ENCODE measurements at places on chromosomes 7 and 10.

DNA sequence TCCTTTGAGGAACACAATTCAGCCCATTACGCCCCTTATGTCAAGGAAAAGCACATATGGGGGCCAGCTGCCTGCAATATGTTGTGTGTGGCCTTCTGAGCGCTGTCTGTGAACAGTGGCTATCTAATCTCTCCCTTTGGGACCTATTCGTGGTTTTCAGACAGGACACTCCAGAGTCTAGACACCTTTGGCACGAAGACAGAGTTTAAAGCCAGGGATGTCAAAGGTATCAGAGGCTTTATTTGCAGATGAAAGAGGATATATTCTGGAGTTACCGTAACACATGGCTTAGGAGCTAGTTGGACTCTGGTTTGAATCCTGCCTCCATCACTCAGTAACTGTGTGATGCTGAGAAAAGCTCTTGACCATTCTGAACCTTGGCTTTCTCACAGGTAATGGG, 14.8 kb upstream of the EEPD1 start:
- DNase-seq = no peak

DNA sequence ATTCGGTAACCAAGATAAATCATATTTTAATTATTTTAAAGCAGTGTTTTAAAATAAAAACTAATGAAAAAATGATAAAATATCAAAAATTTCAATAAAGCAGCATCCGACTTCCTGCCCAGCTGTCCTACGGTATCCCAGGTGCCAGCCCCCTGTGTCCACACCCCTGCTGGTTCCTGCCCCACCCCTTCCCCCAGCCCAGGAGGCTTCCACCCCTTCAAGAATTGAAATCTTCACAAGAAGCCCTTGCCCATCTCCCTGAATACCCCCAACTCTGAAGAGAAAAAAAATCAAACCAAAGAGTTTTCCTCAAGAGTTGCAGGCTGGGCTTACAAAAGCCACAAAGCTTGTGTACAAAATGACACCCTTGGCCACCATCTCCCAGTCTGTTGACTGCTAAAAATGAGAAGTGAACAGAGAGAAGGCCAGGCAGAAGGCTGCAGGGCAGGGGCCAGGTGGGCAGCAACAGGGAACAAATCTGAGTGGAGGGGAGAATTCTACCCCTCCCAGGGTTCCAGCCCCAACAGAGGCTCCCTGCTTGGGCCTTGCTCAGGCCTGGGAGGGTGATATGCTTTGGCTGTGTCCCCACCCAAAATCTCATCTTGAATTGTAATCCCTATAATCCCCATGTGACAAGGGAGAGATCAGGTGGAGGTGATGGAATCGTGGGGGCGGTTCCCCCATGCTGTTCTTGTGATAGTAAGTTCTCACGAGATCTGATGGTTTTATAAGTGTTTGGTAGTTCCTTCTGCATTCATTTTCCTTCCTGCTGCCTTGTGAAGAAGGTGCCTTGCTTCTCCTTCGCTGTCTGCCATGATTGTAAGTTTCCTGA, 14.5 kb downstream of the GPRIN2 start:
- no peak for DNase-seq

GRCh38 chr7:154911411-154911810, 91.5 kb downstream of the PAXIP1 start:
- DNase-seq = no peak

DNA sequence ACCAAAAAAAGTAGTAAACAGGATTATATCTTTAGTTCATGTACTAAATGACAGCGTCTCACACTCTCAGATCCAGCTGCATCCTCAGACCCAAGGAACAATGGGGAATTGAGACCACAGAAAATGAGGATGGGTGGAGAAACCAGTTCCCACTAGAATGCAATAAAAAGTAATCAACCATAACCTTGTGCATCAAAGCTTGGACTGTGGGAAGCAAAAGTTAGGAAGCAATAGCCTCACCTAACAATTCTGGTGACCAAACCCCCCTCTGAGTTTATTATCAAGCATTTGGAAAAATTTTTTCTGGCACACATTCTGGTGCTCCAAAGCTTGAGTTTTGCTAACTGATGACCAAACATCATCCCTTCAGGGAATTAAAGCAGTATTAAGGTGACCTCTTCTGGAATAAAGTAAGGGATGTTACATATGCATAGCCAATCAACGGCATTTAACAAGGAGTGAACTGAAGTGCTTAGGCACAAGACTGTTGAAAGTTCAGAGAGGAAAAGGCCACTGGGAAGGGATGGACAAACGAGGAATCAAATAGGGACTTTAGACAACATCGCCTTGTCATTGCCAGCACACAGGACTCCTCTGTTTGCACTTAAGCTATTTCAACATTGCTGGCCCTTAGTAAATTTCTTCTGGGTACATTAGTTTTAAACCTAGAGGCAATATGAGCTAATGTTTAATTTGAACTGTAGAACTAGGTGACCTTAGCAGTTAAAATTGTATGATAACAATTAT, 1.2 kb upstream of the MAT1A start:
- DNase-seq = no peak

DNA sequence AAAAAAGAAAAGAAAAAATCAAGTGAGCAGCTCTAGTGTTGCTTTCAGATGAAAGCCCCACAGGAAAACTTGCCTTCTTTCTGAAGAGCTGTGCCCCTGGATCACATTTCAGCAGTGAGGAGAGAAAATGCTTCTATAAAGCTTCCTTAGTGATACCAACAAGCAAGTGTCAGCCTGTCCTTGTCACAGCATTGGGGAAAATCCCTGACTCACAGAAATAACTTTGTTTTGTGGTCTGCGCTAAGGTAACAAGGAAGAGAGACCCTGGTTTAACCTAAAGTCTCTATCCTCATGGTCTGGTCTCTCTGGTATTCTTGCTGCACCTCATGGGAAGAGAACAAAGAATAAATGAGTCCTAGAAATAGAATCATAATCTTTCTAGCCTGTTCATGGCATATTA, 885.2 kb upstream of the SORCS1 start:
- no peak for DNase-seq

- DNase-seq = no peak
Observed at GRCh38 chr10:46239993-46240683, 46.7 kb upstream of the ANTXRL start.

DNA sequence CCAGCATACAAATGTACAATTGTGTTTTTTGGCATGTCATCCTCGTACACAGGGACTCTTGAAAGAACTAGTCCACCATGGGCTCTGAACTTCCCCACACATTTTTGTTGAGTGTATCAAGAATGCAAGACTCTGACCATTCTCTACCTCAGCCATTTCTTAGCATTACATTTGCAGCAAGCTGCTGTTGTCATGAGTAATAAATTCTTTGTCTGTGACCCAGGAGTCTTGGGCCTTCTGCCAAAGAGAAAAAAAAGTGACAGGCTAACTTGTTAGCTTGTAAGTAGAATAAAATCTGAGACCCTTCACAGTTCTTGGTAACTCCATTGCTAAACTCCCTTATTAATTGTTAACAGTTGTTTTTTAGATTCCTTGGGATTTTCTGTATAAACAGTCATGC, 542.3 kb upstream of the MBL2 start:
- no peak for DNase-seq

DNA sequence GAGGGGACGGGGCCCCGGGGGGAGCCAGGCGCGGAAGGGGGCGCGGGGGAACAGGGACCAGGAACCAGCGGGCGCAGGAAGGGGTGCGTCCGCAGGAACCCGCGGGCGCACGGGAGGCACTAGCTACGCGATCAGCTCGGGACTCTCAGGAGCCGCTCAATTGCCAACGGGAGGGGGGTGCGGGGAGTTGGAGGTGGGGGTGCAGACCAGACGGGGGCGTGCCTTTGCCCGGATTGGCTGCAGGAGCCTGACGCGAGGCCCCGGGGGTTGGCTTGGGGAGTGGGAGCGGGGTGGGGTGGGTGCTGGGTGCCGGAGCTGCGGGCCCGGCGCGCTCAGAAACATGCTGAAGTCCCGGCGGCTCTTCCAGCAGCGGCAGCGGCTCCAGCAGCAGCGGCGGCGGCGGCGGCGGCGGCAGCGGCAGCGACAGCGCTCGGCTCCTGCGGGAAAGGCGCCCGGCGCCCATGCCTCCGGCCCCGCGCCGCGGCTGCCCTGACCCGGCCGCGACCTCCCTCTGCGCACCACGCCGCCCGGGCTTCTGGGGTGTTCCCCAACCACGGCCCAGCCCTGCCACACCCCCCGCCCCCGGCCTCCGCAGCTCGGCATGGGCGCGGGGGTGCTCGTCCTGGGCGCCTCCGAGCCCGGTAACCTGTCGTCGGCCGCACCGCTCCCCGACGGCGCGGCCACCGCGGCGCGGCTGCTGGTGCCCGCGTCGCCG, at the start of gene ADRB1:
TSS of gene ADRB1 (plus strand) at position 335 of the 715 bp plus-strand sequence. CDS start at position 602, 267 bp downstream.
- peak; percentile 51 for DNase-seq

- no peak for DNase-seq
Observed at GRCh38 chr7:151491859-151492258, 27.8 kb downstream of the RHEB start.

- no peak for DNase-seq
Observed at GRCh38 chr10:98419469-98420261, 4.7 kb upstream of the PYROXD2 start.

GRCh38 chr10:52801947-52802346, 29.4 kb upstream of the MBL2 start:
- no peak for DNase-seq

DNA sequence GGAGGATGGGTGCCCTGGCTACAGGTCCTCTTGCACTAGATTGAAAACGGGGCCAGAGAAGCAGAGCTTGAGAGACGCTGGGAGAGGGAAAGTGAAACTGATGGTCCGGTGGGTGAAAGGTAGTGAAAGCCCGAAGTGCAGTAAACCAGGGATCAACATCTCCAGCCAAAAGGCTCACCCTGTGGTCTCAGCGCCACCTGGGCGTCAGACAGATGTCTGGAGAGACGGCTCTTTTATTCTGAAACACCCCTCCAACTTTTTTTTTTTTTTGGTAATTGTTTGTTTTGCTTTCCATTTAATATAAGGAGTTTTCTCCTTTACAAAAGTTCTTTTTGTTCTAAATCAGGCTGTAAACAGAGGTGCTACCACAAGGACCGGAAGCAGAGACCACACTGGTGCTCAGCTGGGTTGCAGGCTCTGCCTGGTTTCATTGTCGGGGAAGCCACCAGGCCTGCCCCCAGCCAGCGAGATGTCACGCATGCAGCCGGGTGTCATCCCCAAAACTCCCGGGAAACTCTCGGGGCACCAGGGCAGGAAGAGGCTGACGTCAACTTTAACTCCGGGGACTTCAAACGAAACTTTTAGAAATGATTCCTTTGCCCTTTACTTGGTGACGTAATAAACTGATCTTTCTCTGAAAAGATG, 11.2 kb downstream of the IL2RA start:
- DNase-seq = no peak

- DNase-seq = no peak
Observed at GRCh38 chr7:11701829-11702560, 130.0 kb downstream of the THSD7A start.

- DNase-seq = peak; percentile 27
Observed at GRCh38 chr10:97759158-97759887, 12.5 kb downstream of the SFRP5 start.

- DNase-seq = no peak
Observed at GRCh38 chr7:114760477-114760876, 161.4 kb upstream of the MDFIC start.

DNA sequence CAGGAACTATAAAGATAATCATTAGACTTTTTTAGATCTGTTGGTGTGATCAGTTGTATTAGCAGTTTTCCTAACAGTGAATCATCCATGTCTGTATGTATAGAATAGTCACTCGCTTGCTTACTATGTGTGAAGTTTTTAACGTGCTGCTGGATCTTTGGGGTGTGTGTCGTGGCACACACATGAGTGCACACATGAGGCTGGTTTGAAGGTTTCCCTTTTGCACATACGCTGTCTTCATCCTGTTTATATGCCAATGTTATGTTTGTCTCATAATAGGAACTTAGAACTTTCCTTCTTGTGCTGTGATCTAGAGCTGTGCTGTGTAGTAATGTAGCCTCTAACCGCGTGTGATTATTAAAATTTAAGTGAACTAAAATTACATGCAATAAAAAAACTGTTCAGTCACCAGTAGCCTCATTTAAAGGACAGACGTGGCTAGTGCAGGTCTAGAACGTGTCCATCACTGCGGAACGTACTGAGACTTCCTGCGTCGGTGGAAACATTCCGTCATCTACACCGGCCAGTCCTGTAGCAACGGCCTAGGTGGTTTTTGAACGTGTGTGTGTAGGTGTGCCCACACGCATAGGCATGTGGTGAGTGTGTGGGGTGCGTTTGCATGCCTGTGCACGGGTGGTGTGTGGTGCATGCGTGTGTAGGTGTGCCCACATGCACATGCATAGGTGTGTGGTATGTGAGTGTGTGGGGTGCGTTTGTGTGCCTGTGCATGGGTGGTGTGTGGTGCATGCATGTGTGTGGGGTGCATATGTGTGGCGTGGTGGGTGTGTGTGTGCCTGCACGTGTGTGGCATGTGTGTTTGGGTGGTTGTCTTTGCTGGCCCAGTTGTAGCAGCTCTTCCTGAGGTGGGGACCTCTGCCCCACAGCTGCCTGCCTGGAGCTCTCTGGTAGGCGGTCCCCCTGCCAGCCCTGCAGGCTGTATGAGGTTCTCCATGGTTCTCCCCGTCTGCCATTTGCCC, 56.6 kb downstream of the INPP5A start:
- DNase-seq = no peak

DNA sequence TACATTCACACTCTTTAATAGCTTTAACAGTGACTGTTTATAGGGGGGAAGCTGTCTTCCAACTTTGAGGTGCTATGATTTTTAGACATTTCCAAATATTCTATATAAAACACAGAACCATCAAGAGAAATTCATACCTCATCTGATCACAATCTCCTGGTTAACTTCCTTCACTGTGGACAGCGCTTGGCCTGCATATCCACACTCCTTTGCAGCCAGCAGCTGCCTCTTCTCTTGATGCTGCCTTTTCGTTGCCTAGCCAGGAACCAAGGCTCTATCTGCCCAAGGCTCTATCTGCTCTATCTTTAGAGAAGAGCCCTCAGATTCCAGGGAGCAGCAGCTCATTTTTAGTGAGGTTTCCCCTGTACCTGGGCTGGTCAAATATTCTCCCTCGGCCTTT, 252.0 kb downstream of the PTEN start:
- DNase-seq = no peak

DNA sequence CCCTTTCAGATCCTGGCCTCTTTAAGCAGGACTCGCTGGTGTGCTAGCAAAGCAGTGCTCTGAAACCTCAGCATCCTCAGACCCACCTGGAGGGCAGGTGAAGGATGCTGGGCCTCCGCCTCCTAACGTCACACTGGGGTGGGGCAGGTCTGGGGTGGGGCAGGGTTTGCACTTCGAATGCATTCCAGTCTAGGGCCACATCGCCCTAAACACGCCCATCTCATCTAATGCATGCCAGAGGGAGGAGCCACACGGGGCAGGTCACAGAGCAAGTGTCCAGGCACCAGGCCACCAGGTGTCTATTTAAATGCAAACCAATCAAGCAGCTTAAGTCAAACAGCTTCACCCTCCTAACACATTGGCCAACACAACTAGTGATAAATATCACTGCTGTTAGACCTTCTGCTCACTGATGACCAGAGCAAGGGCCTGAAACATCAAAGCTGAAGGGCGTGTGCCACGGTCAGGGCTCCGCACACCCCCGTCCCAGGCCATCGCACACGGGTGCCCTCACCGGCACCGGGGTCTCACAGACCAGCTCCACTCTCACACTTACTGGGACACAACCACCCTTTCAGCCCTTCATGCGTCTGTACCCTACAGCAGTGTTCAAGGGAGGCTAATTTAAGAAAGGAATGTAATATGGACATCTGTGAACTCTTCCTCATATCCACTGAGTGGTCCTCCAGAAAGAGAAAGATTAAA, 47.1 kb downstream of the DIP2C start:
- no peak for DNase-seq

All from NCI-H1105 treated with DMSO at 0.1 percent for 48 hours (cell line).